Brain (organoid and tissue), 16 donors: ENCODE measurements at places on chromosomes 5 and 9. TPM values are rescaled to one million over a fixed set of nuclear protein-coding genes. Genes with fewer than 3 reads are reported as not detected.

Gene CBY3
- polyA plus RNA-seq: not detected

Gene DEPDC1B
- 10.4 TPM for polyA plus RNA-seq

Gene GFRA3
- 2.0 TPM for polyA plus RNA-seq

Gene SLC22A5
- 2.4 TPM for polyA plus RNA-seq

Gene BSPRY
- polyA plus RNA-seq: 20.8 TPM

Gene NR6A1
- polyA plus RNA-seq: 0.53 TPM

Gene PCDHB7
- polyA plus RNA-seq: 1.3 TPM

Gene PCDHGA6
- polyA plus RNA-seq: 2.4 TPM

Gene IFT74
- polyA plus RNA-seq: 5.1 TPM

Gene RAB14
- polyA plus RNA-seq: 84.0 TPM

Gene ALDOB
- 0.66 TPM for polyA plus RNA-seq

Gene CAMK4
- 6.9 TPM for polyA plus RNA-seq

Gene SLC34A1
- polyA plus RNA-seq: not detected

Gene PCDHA5
- polyA plus RNA-seq: 0.32 TPM

Gene GALNT10
- polyA plus RNA-seq: 5.0 TPM
